RPMI7951 (cell line): ENCODE measurements at places on chromosomes 7 and 10. TPM values are rescaled to one million over a fixed set of nuclear protein-coding genes. Genes with fewer than 3 reads are reported as not detected.

LEP gene
- not detected in 2 replicates for total RNA-seq

TEX36 gene
- not detected in 2 replicates for total RNA-seq

ZNF438 gene
- 5.2 and 7.6 TPM in 2 replicates for total RNA-seq

APBB1IP gene
- 6.4 TPM in 2 replicates for total RNA-seq

WEE2 gene
- total RNA-seq: not detected in 2 replicates

PTF1A gene
- not detected in 2 replicates for total RNA-seq

TAS2R3 gene
- 0.12 TPM in 1 of 2 replicates, not detected in the other for total RNA-seq

NME8 gene
- total RNA-seq: not detected in 2 replicates
